ENCODE measurements at places on chromosomes 2 and 18.

GRCh38 chr2:27249159-27249890, 13.5 kb downstream of the SLC30A3 start:
- no peak for DNase-seq

DNA sequence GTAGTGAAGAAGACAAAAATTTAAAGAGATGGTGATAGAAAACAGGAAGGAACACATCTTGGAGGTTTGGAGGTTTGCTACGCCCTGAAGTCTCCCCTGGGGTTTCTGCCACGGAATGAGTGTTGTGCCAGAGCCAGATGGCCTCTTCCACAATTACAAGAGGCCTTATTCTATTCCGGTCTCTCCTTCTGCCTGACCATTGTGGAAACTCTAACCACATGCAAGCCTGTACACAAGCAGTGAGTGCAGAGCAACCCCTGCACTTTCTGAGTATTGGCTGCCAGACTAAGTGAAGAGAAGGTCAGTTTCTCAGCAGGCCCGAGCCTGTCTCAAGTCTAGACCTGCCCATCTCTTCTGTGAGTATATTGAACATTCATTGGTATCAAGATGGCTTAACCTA, 22.7 kb upstream of the MYO1B start:
- no peak for DNase-seq

GRCh38 chr2:212957624-212958023, 193.8 kb downstream of the IKZF2 start:
- DNase-seq: no peak

DNA sequence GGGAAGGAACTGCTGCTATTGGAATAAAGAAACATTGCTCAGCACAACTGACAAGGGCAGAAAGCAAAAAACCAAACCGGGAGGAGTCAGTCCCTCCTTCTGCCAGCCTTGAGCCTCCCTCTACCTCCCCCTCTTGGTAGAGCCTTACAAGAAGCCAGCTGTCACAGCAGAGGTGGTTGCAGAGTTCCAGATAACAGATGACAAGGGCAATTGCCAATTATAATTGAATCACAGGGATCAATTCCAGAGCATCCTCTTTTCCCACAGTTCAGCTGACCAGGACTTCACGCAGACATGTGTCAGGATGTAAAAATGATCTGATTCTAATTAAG, 548.2 kb upstream of the LRRTM1 start:
- DNase-seq: no peak

- no peak for DNase-seq
Observed at GRCh38 chr2:186592137-186592875, 2.5 kb downstream of the ITGAV start.

GRCh38 chr2:230552181-230552580, 136.2 kb downstream of the SP100 start:
- DNase-seq: no peak

DNA sequence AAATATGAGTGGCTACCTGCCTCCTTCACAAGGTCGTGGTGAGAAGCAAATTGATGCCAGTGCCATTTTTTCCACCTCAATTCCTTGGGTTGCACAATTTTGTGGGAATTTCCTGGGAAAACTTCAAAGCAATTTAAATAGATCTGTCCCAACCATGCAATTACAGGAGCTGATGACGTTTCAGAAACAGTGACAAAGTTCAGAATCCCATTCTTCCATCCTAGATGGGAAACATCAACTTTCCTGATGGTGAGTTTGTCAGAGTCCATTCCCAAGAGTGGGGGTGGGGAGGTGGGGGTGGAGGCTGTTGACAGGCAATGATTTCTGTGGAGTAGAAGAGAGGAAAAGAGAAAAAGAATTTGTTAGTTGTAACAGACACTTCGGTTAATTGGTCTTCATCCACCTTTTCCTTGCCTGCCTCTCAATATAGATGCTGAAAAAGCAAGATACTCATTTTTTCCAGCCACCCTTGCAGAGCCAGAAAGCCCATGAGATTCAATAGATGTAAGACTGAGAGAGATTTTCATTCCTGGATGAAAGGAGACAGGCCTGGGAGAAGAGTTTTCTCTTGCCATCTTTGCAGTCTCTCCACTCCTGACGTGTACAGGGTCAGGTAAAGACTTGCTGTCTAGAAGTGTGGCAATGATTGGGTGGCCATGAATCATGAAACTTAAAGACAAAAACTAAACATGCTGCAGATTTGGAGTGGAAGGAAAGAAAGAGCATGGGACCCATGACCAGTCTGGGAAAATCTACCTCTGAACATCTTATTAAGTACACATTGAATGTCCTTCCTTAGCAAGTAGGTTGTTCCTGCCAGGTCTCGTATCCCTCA, 47.3 kb downstream of the SOCS6 start:
- no peak for DNase-seq

DNA sequence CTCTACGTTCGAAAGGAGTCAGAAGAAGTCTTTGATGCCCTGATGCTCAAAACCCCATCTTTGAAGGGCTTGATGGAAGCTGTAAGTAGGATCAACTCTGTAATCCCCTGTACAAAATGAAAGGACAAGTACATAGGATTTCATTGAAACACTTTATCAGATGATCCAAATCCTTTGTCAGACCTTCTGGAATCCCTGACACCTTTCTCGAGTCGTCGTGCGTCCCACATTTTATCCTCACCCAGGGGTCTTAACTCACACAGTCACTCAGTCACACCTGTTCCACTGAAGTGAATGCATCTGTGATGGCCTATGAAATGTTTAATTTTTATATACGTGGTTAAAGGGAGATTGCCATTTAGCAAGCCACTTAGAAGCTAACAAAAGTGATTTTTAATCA, 44.8 kb downstream of the GRHL1 start:
- DNase-seq: no peak

GRCh38 chr2:226636586-226636985, 163.0 kb downstream of the IRS1 start:
- no peak for DNase-seq

DNA sequence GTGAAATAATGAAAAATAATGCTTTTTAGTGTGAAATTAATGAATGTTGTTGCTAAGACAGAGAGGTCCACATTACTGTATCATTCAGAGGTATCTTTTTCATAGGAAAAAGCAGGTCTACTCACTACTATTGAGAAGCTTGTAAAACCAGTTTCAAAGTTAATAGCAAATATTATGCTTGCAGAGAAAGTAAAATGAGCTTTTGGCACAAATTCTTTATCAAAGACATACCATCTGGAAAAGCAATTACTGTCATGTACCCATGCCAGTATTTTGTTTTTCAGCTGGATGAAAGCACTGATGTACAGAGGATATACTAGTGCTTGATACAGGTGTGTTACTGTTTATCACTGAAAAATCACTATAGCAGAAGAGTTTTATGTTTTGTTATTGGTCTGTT, 77.5 kb downstream of the NCOA1 start:
- DNase-seq: no peak

GRCh38 chr2:209977386-209978239, 24.8 kb upstream of the RPE start:
- no peak for DNase-seq

DNA sequence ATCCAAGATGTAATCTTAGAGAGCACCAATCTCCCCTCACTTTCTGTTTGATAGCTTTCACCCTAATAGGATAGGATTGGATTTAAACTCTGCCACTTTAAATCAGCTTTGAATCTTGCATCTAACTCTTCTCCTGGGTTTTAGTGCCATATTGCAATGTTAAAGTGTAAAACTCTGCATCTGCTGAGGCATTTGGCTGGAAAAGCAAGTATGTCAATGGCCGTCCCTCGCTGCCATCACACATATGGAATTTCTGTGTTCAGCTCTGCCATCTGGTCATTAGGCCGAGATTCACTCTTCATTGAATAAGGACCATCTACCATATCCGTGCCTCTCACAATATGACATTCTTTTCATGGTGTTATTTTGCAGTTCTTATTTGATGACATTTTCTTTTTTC, 728.1 kb upstream of the PIK3C3 start:
- DNase-seq: no peak

DNA sequence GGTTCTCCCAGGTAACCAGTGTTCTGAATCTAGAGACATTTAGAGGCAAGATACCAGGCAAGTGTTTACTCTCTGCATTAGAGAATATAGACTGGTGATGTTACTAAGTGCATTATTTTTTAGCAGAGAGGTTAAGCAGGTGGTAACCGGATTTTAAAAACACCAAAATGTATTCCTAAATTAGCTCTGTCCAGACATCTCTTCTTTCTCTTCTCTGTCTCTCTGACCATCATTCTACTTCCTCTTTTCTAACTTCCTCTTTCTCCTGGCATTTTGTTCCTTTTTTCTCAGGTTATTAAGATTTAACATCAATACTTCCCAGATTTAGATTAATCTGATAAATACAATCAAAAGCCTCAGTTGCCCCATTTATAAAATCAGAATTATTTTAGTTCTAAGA, 31.7 kb upstream of the DYNC1I2 start:
- DNase-seq: no peak

DNA sequence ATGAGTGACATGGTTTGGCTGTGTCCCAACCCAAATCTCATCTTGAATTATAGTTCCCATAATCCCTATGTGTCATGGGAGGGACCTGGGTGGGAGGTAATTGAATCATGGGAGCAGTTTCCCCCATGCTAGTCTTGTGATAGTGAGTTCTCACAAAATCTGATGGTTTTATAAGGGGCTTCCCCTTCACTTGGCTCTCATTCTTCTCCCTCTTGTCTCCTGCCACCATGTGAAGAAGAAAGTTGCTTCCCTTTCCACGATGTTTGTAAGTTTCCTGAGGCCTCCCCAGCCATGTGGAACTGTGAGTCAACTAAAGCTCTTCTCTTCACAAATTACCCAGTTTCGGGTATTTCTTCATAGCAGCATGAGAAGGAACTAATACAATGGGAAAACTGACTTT, 14.0 kb downstream of the DNAH7 start:
- no peak for DNase-seq

- DNase-seq: no peak
Observed at GRCh38 chr2:189363559-189363958, 77.7 kb upstream of the WDR75 start.

DNA sequence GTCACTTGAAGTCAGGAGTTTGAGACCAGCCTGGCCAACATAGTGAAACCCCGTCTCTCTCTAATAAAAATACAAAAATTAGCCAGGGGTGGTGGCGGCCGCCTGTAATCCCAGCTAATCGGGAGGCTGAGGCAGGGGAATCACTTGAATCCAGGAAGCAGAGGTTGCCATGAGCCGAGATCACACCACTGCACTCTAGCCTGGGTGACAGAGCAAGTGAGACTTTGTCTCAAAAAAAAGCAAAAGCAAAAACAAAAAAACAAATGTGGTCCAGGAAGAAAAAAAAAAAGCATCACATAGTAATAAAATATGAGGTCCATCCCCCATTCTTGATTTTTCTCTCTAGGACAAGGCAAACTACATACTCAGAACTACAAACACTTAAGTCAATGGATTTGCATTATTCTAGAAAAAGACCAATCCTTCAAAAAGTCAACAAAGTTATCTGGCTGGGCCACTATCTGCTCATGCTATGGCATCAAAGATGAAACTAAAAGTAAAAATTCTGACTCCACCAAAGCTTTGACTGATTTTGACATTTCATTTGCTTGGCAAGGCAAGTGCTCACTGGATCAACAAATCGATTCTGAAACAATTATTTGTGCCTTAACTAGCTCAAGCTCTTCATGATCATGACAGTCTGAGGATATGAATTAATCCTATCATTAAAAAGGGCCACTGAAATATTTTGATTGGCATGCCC, 28.4 kb downstream of the MEX3C start:
- no peak for DNase-seq

GRCh38 chr18:49460976-49461601, 644 bp upstream of the DYM start:
- no peak for DNase-seq

- DNase-seq: no peak
Observed at GRCh38 chr18:49175071-49175470, 224.3 kb upstream of the SMAD7 start.

GRCh38 chr2:123528996-123529707, 495.9 kb upstream of the CNTNAP5 start:
- DNase-seq: no peak

DNA sequence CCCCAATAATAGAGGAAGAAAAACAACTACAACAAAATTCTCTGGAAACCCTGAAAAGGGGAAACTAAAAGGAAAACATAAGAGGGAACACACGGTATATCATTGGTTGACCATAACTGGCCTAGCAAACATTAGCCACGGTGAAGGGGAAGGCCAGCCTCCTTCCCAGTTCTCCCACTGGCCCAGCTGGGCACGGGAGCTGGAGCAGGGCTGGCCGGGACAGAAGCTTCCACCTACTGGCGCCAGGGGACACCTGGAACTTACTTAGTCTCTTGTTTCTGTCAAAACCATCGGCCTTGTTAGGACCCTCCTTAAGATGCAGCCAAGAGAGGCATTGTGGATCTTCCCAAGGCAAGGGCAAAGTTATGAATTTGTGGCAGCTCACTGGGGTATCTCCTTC, 56.1 kb upstream of the DLGAP1 start:
- no peak for DNase-seq

DNA sequence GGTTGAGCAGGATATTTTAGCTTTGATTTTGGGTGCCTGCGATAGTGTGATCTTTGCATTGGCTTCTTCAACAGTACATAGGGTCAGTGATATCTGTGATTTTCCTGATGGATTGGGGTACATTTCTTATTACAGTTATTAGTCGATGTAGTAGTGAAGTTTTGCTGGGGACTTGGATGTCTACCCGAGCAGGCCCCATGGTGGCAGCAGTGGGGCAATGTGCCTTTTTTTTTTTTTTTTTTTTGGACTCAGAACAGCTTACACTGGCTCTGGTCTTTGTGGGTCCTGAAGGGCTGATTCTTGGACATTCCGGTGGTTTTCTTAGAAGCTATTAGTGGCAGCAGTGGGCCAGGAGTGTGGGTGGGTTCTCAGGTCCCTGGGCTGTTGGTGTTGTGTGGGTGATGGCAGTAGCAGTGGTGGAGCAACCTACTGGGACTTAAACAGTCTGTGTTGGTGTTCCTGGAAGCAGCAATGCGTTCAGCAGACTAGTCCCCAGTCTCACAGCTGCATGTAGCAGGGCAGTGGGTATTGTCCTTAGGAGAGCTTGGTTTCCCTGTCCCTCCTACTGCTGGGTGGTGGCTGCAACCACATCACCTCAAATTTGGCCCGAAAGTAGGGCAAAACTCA, 53.7 kb upstream of the SLC4A10 start:
- no peak for DNase-seq

DNA sequence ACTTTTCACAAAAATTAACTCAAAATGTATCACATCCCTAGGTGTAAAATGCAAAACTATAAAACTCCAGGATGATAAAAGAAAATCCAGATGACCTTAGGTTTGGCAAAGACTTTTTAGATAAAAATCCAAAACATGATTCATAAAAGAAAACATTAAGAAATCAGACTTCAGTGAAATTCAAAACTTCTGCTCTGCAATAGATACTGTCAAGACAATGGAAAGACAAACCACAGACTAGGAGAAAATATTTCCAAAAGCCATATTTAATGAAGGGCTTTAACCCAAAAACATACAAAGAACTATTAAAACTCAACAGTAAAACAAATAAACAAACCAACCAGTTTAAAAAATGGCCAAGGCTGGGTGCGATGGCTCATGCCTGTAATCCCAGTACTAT, 173.6 kb upstream of the SPOPL start:
- DNase-seq: no peak

DNA sequence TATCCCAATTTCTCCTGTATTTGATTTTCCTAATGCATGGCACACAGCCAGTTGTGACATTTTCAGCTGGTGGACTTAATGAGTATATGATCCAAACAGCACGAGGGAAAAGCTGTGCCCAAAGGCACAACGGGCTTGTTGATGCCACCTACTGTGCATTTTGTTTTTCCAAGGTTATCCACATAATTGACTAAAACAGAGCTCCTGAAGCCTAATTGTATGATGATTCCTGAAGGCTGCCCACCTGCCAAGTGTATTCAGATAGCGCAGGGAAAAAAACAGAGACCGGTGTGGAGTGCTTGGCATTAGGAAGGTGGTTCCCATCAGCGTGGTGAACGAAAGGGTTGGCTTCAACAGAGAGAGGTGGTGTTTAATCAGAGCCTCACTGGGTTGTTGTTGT, 14.9 kb downstream of the RBMS1 start:
- DNase-seq: no peak
